ENCODE measurements at places on chromosomes 7 and 10.
A peak's percentile ranks its signal among the peaks of the same experiment; 100 is the strongest.

DNA sequence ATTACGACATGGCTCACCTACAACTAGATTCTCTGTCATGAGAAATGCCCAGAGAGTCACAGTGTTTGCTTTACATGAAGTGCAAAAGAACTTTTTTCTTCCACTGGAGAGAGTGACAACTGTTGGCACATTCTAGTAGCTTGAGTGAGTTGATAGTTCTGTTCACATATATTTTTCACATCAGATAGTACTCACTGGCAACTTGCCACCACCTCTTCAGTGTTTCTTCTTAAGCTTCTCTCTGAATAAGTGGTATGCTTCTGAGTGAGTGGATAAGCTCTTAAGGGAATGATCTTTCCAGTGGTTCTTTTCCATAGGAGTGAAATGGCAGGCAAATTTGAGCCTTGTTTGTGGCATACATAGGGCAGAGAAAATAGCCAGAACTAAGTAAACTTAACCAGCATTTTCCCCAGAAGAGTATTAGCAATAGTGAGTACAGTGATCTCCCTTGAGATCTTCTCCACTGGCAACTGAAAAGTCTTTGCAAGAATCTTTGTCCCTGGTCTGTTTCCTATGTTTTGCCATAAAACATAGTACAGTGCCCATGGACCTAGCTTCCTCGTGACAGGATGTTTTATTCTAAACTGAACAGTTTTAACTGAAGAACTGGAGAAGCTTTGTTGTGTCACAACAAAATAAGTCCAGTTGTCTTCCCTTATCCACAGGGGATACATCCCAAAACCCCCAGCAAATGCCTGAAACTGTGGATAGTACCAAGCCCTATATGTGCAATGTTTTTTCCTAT lies 125.4 kb upstream of the CDK13 start:
- peak; percentile 2 for DNase-seq

- DNase-seq: no peak
Observed at GRCh38 chr10:49759787-49760551, 2.2 kb downstream of the OGDHL start.

- DNase-seq: peak; percentile 97
Observed at GRCh38 chr7:140506788-140507464, 27.6 kb upstream of the MKRN1 start.

- no peak for DNase-seq
Observed at GRCh38 chr7:95861041-95861440, 88.7 kb downstream of the DYNC1I1 start.

- DNase-seq: no peak
Observed at GRCh38 chr10:101961591-101962498, 94.1 kb downstream of the ARMH3 start.

DNA sequence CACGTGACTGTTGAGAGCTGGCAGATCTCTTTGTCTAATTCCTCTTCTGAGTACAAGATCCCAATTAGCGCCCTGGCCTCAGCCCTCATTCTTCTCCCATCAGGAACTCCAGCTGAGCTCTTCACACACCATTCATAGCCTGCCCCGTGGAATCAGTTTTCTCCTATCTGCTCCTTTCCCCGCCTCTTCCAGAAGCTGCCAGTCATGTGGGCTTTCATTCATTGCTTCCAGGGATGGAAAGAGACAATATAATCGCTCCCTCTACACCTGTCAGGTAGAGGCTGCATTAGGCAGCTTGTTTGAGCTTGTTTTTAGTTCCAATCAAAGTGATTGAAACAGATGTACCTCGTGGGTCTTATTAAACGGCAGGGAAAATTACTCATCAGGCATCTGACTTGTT lies 515.8 kb downstream of the TYW1 start:
- DNase-seq: peak; percentile 53

DNA sequence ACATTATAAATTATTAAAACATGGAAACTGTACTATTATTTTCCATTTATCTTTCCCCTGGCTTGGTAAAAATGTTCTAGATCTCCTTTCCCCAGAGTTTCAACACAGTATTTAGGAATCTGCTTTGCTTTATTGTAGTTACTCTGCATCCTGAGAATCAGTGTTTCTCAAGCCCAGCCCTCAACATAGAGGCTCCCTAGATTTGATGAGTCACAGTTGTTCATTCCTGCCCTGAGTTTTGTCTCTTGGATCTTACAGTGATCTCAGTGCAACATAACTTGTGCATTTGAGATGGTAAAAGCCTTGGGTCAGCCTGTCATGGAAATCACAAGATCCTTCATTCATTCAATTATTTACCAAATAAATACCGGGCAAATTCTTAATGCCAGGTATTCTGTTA lies 63.0 kb downstream of the VAX1 start:
- DNase-seq: no peak

GRCh38 chr7:29565224-29565630 lies 1.6 kb downstream of the PRR15 start:
- no peak for DNase-seq

- DNase-seq: no peak
Observed at GRCh38 chr10:49009199-49009979, 69.7 kb upstream of the LRRC18 start.

DNA sequence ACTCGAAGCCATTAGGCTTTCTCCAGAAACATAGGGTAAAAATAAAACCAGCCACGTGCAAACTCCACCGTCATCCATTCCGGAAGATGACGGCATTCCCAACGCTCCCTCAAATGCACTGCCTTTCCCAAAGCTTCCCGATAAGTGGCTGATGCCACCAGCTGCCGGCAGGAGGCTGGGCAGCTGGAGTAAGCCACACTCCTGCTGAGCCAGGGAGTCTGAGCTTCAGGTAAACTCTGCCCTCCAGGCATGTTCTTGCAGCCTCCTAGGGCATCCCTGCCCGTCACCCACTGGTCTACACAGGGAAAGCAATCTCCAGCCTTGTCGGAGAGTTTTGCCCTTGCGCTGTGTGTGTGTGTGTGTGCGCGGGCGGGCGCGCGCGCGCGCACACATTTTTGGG lies 40.5 kb upstream of the TMEM273 start:
- no peak for DNase-seq

- no peak for DNase-seq
Observed at GRCh38 chr7:134660961-134661376, 14.3 kb downstream of the BPGM start.

GRCh38 chr7:105011141-105011830 lies 2.7 kb upstream of the KMT2E start:
- DNase-seq: no peak

- DNase-seq: no peak
Observed at GRCh38 chr10:96440361-96441292, 73.1 kb downstream of the TLL2 start.

DNA sequence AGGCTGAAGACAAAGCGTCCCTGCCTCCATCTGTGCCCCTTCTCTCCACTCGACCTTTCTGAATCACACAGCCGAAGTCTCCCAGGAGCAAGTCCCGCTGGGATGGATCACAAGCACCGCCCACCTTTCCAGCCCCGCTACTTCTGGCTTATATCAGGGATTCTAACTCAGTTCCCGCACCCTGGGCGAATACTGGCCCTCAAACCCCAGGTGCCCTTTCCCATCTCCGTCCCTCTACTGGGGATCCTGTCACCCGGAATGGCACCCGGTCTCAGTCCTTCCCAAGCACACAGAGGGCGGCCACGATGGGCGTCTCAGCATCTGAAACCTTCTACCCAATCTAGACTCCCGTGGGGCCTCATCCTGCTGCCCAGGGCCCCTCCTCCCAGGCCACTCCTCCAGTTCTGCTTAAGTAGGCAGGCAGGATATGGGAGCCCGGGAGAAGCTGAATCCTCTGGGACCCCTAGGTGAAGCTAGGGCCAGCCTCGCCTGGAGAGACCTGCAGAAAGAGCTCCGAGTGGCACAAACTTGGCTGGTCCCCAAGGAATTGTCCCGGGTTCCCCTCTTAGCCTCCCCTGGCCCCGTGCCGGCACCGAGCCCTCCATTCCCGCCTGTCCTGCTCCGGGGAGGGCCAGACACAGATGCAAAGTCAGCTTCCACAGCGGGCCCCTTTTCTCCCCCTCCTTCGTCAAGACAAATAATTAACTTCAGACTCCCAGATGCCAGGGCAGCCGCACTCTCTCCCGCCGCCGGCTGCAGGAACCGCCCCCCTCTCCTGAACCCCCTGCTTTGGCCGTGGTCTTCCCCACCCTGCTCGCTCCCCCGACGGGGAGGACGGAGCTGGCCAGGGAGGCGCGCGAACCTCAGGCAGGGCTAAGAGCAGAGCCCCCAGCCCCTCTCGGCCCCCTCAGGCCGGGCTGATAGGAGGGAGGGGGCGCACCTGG lies 612 bp downstream of the KCP start:
- no peak for DNase-seq

DNA sequence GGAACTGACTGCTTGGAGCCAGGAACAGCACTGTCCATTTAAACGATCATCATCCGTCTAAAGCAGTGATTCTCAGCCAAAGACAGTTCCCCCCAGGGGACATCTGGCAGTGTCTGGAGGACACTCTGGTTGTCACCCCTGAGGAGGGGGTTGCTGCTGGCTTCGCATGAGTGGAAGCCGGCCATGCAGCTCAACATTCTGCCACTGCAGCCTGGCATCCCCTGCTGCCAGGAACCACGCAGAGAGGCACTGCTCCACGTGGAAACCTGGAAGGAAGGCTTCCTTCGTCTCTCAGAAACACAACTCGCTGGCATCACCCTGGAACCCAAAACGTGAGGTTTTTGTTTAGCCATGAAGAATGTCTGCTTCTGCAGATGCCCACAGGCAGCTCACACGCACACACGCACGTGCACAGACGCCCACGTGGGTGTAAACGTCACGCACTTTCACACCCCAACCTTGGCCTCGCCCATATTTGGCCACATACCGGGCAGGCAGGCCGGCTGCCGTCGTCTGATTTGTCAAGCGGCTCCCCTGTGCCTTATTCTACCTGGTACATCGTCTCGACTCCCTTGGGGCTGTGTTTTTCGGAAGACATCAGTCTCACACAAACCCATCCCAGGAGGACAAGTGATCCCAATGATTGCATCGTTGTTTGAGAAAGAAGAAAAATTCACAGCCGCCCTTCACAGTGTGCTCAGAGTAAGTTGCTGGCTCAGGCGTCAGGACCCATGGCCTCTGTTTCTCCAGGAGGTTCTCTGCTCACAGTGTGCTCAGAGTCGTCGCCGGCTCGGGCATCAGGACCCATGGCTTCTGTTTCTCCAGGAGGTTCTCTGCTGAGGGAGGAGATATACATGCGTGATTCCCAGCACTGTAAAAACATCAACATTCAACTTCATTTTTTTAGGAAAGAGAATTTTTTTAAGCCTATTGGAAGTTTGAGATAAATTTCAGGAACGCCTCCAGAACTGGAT lies 127.2 kb upstream of the PPP2R2D start:
- DNase-seq: no peak

- no peak for DNase-seq
Observed at GRCh38 chr7:80070391-80070790, 64.2 kb upstream of the GNAI1 start.

DNA sequence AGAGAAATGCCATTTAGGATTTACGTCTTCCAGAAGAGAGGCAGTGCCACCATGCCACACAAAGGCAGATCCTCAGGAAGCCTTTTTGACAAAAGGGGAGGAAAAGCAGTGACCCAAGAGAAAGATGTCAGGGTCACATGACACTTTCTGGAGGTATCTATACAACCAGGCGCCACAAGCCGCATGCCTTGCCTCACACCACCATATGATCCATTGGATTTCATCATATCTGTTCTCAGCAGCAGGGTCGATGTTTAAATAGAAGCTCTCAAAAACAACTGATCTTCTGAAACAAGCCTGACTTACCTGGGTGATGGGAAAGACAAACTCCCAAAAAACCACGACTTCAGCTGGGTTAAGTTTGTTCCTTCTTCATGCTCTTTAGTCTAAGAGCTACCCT lies 52.5 kb upstream of the UNC5B start:
- no peak for DNase-seq
